Camera-type eye (tissue), 1 donor: ENCODE measurements at places on chromosomes 13 and 19. TPM values are rescaled to one million over a fixed set of nuclear protein-coding genes. Genes with fewer than 3 reads are reported as not detected.

CACNA1A gene
- total RNA-seq = 23.1 TPM

GDF15 gene
- 8.2 TPM for total RNA-seq

ATP4A gene
- total RNA-seq = not detected

FSD1 gene
- total RNA-seq = 16.4 TPM

FUT1 gene
- total RNA-seq = 1.9 TPM

ZNF320 gene
- total RNA-seq = 51.3 TPM

ABHD13 gene
- 19.5 TPM for total RNA-seq

METTL21C gene
- 2.9 TPM for total RNA-seq

ADM5 gene
- total RNA-seq = 0.77 TPM

SPHK2 gene
- total RNA-seq = 12.5 TPM

SNRPD2 gene
- total RNA-seq = 71.1 TPM

AP1M2 gene
- 3.5 TPM for total RNA-seq

GTF2F1 gene
- 47.6 TPM for total RNA-seq

PTGIR gene
- total RNA-seq = 2.5 TPM

IL27RA gene
- 3.2 TPM for total RNA-seq

NLRP7 gene
- not detected for total RNA-seq
